ENCODE measurements at places on chromosomes 3 and 15. TPM values are rescaled to one million over a fixed set of nuclear protein-coding genes. Genes with fewer than 3 reads are reported as not detected.

- no peak for DNase-seq
Observed at GRCh38 chr15:80749589-80749988, 29.6 kb upstream of the CEMIP start.

- DNase-seq = no peak
Observed at GRCh38 chr3:167507954-167508353, 34.1 kb upstream of the SERPINI2 start.

The PTX3 gene
- not detected for total RNA-seq

GRCh38 chr3:136277115-136277514 lies 27.0 kb downstream of the PCCB start:
- DNase-seq = no peak

- no peak for DNase-seq
Observed at GRCh38 chr3:137148406-137148805, 190.6 kb downstream of the IL20RB start.
